ENCODE measurements at places on chromosomes 6 and 20. TPM values are rescaled to one million over a fixed set of nuclear protein-coding genes. Genes with fewer than 3 reads are reported as not detected.

DNA sequence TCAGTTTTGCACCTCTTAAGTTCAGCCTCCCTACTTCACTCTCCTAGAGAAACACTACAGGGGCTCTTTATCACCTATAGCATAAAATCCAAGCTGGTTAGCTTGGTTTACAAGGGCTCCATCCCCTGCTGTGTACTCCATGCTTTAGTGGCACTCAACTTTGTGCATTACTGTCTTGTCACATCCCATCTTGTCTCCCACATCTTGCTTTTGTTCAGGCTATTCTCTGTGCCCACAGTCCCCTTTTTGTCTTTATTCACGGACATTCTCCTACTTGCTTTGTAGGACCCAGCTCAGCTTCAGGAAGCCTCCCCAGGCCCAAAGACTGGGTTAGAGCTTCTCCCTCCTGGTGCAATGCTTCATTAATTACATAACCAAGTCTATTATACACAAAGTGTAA is 107.9 kb upstream of the SPACA1 start:
- H3K27me3 ChIP-seq, result peaks cover 3% of the 10 kb centered on the region
- no peak for DNase-seq
- H3K27ac ChIP-seq, result no peak overlapping the region

CFB gene
- 17.0 TPM for total RNA-seq

EMILIN3 gene
- 1.5 TPM for total RNA-seq

DNA sequence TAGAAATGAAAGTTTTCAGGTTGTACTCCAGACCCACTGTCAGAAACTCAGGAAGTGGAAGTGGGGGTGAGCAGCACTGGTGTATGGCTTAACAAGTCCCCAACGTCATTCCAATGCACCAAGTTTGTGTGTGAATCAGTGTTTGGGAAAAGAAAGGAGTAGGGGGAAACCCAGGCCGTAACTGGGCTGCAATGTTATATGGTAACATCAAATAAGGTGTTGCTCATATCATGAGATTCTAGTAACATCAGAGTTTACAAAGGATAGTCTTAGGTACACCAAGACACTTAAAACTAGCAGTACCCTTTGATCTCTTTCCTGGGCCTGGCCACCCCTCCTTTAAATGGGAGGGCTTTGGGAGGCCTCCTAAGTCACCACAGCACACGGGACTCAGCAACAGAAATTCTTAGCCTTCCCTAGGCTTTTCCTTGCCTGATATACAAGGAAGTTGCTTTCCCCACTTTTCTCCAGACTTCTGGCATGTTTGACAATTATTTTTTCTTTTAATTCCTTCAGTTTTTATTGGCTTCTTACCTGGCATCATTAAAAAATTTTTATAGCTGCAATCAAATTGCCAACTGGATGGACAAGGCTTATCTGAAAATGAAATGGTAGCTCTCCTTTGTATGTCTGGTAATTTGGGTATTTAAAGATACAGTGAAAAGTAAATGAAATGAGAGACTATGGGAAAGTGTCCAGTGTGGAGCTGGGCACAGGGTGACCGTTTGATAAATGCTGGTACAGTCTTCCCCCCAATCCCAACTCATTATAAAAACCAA is 15.1 kb downstream of the E2F3 start:
- H3K4me1 ChIP-seq, result peaks cover 10% of the 10 kb centered on the region
- no peak overlapping the region for H3K4me3 ChIP-seq
- H3K36me3 ChIP-seq, result no peaks in the 10 kb centered on the region
- no peaks in the 10 kb centered on the region for H3K27me3 ChIP-seq
- no peak for DNase-seq
- no peak overlapping the region for H3K27ac ChIP-seq

ELOVL4 gene
- total RNA-seq, result 41.6 TPM

DNA sequence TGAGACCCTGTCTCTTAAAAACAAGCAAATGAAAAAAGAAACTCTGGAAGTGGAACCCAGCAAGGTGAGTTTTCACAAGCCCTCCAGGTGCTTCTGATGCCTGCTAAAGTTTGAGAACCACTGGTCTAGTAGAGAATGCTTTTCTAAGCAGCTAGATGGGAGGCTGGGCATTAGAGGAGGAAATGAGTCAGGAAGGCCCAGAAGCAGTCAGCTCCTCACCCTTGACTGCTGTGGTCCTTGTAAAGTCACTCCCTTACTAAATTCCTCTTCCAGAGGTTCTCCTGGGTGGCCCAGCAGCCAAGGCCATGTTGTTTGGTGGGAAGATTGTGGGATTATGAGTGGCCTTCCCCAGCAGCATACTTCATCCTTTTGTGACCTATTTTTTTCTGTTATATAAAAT is 52.0 kb upstream of the FYN start:
- no peak overlapping the region for H3K27ac ChIP-seq
- H3K27me3 ChIP-seq, result no peaks in the 10 kb centered on the region
- no peak overlapping the region for H3K4me3 ChIP-seq
- H3K36me3 ChIP-seq, result no peaks in the 10 kb centered on the region
- no peak for DNase-seq

GRCh38 chr6:139250296-139251044 is 41.3 kb downstream of the TXLNB start:
- H3K4me3 ChIP-seq, result no peak overlapping the region
- H3K27ac ChIP-seq, result no peak overlapping the region
- peak; percentile 74 for DNase-seq
- no peaks in the 10 kb centered on the region for H3K27me3 ChIP-seq
- peaks cover 3% of the 10 kb centered on the region for H3K36me3 ChIP-seq
- H3K4me1 ChIP-seq, result no peaks in the 10 kb centered on the region

- no peaks in the 10 kb centered on the region for H3K4me1 ChIP-seq
- no peak overlapping the region for H3K27ac ChIP-seq
- no peaks in the 10 kb centered on the region for H3K36me3 ChIP-seq
- H3K27me3 ChIP-seq, result no peaks in the 10 kb centered on the region
- no peak overlapping the region for H3K4me3 ChIP-seq
- DNase-seq, result no peak
Measured at GRCh38 chr6:24079076-24079475, 46.9 kb upstream of the NRSN1 start.

ZBTB12 gene
- total RNA-seq, result 1.9 TPM

- no peak overlapping the region for H3K27ac ChIP-seq
- no peaks in the 10 kb centered on the region for H3K27me3 ChIP-seq
- DNase-seq, result no peak
- no peaks in the 10 kb centered on the region for H3K4me1 ChIP-seq
- no peak overlapping the region for H3K4me3 ChIP-seq
- no peaks in the 10 kb centered on the region for H3K36me3 ChIP-seq
Measured at GRCh38 chr6:129597023-129597713, 112.8 kb downstream of the ARHGAP18 start.

SLC44A4 gene
- total RNA-seq, result 0.42 TPM

- no peak overlapping the region for H3K27ac ChIP-seq
- H3K36me3 ChIP-seq, result no peaks in the 10 kb centered on the region
- H3K4me3 ChIP-seq, result no peak overlapping the region
- H3K4me1 ChIP-seq, result no peaks in the 10 kb centered on the region
- H3K27me3 ChIP-seq, result peaks cover 9% of the 10 kb centered on the region
Measured at GRCh38 chr6:6052216-6052615, 45.5 kb upstream of the NRN1 start.

DNA sequence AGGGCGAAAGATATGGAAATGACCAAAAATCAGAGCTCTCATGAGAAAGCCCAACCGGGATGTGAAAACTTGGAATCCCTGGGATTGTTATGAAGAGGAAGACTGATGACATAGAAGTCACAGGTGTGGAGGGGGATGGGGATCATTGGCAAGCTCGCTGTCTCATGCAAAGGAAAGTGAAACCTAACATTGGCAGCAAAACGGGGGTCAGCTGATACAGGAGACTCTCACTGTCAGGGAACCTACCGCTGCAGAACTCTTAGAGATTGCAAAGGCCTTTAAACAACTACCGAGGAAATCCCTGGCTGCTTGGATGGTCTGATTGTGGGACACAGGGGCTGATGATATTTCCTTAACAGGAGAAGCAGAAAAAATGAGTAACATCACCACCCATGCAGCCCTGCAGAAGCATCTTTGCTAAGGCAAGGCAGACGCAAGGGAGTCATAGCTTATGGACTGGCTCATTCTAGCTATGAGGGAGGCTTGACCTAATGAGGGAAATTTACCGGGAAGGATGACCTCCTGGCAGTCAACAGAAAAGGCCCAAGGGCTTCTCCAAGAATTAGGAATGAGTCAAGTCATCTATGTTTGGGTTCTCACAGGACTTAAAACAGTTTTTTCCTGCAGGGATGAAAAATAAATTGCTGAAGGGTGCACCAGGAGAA is 7.0 kb downstream of the MUC21 start:
- no peak overlapping the region for H3K4me3 ChIP-seq
- H3K4me1 ChIP-seq, result peaks cover 14% of the 10 kb centered on the region
- no peak overlapping the region for H3K27ac ChIP-seq
- no peaks in the 10 kb centered on the region for H3K27me3 ChIP-seq
- no peaks in the 10 kb centered on the region for H3K36me3 ChIP-seq

DNA sequence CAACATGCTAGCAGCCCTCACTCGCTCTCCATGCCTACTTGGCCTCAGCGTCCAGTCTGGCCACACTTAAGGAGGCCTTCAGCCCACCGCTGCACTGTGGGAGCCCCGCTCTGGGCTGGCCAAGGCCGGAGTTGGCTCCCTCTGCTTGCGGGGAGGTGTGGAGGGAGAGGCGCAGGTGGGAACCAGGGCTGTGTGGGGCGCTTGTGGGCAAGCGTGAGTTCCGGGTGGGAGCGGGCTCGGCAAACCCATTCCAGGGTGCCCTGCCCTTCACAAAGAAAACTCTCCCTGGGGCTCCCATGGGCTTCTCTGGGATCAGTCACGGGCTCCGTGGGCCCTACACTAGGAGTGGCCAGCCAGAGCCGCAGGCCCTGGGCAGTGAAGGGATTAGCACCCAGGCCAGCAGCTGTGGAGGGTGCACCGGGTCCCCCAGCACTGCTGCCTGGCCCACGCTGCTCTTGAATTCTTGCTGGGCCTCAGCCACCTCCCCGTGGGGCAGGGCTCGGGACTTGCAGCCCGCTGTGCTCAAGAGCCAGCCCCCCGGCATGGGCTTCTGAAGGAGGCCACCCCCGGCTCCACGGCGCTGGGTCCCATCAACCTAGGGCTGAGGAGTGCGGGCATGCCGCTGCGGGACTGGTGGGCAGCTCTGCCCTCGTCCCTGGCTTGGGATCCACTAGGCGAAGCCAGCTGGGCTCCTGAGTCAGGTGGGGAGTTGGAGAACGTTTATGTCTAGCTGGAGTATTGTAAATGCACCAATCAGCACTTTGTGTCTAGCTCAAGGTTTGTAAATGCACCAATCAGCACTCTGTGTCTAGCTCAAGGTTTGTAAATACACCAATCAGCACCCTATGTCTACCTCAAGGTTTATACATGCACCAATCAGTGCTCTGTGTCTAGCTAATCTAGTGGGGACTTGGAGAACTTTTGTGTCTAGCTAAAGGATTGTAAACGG is 273.6 kb upstream of the SULF2 start:
- no peak overlapping the region for H3K4me3 ChIP-seq
- H3K27me3 ChIP-seq, result no peaks in the 10 kb centered on the region
- DNase-seq, result no peak
- H3K36me3 ChIP-seq, result no peaks in the 10 kb centered on the region
- no peak overlapping the region for H3K27ac ChIP-seq
- no peaks in the 10 kb centered on the region for H3K4me1 ChIP-seq

JPH2 gene
- total RNA-seq, result 0.14 TPM

- H3K4me1 ChIP-seq, result no peaks in the 10 kb centered on the region
- H3K27me3 ChIP-seq, result no peaks in the 10 kb centered on the region
- no peak overlapping the region for H3K27ac ChIP-seq
- no peak for DNase-seq
Measured at GRCh38 chr6:92243315-92243714, 1176.0 kb downstream of the EPHA7 start.

DNA sequence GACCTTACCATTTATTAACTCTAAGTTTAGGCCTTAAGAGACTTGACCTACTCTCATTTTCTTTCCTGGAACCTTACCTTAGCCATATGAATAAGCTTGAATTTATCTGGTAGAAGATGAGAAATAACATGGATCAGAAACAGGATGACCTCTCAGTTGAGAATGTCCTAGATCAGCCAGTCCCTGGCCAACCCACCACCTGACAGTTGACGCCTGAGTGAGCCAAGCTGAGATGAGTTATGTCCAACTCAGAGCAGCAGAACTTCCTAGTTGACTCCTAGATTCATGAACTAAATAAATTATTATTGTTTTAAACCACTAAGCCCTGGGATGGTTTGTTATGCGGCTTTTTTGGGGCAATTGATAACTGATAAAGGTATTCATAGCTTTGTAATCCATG is 233.0 kb upstream of the RAB32 start:
- H3K27ac ChIP-seq, result no peak overlapping the region
- H3K27me3 ChIP-seq, result no peaks in the 10 kb centered on the region
- no peak overlapping the region for H3K4me3 ChIP-seq
- DNase-seq, result no peak

DNA sequence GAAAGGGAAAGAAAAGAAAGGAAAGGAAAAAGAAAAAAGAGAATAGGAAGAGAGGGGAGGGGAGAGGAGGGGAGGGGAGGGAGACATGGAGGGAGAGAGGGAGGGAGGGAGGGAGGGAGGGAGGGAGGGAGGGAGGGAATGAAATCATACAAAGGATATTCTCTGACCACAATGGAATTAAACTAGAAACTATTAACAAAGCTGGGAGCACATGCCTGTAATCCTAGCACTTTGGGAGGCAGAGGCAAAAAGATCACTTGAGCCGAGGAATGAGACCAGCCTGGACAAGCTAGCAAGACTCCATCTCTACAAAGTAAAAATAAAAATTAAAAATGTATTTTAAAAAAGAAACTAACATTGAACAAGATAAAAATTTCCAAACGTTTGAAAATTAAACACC is 62.8 kb downstream of the ILRUN start:
- no peak overlapping the region for H3K27ac ChIP-seq
- no peaks in the 10 kb centered on the region for H3K27me3 ChIP-seq
- no peak overlapping the region for H3K4me3 ChIP-seq
- no peaks in the 10 kb centered on the region for H3K4me1 ChIP-seq

BMP7 gene
- total RNA-seq, result 6.3 TPM

DNA sequence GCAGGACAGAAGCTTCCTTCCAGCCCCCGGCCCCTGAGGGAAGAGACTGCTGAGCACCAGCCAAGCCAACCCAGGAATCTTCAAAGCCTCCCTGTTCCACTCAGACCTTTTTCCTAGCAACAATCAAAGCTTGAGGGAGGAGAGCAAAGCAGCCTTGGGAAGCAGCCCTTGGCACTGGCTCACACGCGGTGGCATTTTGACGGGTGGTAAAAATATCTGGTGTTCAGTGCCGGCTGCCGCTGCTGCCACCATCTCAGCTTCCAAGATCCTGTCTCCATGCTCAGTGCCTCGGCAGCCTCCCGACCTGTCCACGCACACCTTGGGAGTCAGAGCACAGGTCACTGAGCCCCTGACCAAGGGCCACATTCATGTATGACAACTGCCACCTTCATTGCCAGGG is 170.1 kb downstream of the LRFN2 start:
- no peak overlapping the region for H3K4me3 ChIP-seq
- no peaks in the 10 kb centered on the region for H3K4me1 ChIP-seq
- no peak for DNase-seq
- H3K36me3 ChIP-seq, result no peaks in the 10 kb centered on the region
- no peak overlapping the region for H3K27ac ChIP-seq

- no peaks in the 10 kb centered on the region for H3K27me3 ChIP-seq
- H3K27ac ChIP-seq, result no peak overlapping the region
- H3K4me3 ChIP-seq, result no peak overlapping the region
- DNase-seq, result no peak
Measured at GRCh38 chr6:24822696-24823095, 24.0 kb upstream of the ARMH2 start.

SYCP2L gene
- total RNA-seq, result 0.99 TPM

GRCh38 chr6:152828431-152828830 is 77.8 kb downstream of the VIP start:
- H3K4me3 ChIP-seq, result no peak overlapping the region
- no peaks in the 10 kb centered on the region for H3K27me3 ChIP-seq
- H3K36me3 ChIP-seq, result no peaks in the 10 kb centered on the region
- H3K27ac ChIP-seq, result no peak overlapping the region
- H3K4me1 ChIP-seq, result no peaks in the 10 kb centered on the region

Measured in thymus (tissue), 14 donors.